ENCODE measurements at places on chromosomes 13 and 19.

DNA sequence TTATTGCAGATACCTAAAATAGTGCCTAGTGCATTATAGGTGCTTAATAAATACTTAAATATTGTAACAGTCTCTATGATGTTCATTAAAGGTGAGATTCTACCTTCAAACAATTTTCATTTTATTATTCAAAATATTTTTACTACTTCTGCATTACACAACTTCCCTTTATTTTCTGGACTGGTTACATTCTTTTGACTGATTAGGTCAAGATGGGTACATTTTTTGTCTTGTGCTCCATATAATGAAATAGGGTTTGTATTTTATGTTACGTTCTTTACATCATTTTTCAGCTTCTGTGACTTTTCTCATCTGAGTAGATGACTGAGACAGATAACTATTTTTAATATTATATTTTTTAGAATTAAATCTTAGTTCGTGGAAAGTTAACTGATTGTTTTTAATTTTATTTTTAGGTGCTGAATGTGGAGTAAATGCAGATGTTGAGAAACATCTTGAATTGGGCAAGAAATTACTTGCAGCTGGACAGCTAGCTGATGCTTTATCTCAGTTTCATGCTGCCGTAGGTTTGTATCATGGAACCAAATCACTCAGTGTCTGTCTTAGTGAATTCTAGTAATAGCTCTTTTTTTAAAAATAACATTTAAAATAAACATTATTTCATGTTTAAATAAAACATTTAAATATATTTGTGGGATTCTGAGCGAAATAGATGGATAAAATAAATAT is 32.0 kb downstream of the DNAJC3 start:
- DNase-seq, result no peak

DNA sequence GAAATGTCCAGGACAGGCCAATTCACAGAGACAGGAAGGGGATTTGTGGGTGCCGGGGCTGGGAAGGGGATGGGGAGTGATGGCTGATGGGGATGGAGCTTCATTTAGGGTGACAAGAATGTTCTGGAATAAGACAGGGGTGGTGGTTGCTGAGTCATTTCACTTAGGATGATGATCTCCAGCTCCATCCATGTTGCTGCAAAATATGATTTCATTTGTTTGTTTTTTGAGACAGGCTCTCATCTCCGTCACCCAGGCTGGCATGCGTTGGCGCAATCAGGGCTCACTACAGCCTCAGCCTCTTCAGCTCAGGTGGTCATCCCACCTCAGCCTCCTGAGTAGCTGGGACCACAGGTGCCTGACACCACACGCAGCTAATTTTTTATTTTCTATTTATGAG is 3.1 kb upstream of the JSRP1 start:
- DNase-seq, result no peak

DNA sequence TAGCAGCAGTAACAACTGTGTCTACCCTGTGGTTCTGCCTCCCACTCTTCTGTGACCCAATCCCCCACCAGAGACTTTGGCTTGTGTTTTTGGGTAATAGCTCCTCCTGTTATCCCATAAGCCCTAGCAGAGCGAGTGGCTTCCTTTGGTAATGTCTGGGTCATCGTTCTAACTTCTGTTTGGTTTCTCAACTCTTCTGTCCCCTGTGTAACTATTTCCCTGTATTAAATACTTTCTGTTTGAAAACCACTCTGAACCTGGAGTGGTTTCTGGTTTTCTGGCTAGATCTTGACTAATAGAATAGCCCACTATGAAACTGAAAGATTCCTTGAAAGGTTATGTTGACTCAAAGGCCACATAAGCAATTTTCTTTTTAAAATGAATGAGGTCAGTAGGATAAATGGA is 350.0 kb downstream of the DCT start:
- DNase-seq, result no peak

GRCh38 chr19:16106121-16106520 is 5.6 kb upstream of the RAB8A start:
- DNase-seq, result no peak

DNA sequence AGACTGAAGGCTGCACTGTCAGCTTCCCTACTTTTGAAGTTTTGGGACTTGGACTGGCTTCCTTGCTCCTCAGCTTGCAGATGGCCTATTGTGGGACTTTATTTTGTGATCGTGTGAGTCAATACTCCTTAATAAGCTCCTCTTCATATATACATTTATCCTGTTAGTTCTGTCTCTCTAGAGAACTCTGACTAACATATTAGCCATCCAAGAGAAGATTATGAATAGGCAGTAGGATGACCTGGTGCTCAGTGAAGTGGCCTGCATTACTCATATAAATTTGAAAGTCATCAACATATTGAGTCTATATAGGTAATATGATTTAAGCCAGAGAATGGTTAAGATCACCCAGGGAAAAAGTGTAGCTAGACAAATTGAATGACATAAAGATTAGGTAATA is 136.3 kb upstream of the UFM1 start:
- DNase-seq, result no peak

- no peak for DNase-seq
Measured at GRCh38 chr19:13209484-13210338, 59.5 kb downstream of the IER2 start.

DNA sequence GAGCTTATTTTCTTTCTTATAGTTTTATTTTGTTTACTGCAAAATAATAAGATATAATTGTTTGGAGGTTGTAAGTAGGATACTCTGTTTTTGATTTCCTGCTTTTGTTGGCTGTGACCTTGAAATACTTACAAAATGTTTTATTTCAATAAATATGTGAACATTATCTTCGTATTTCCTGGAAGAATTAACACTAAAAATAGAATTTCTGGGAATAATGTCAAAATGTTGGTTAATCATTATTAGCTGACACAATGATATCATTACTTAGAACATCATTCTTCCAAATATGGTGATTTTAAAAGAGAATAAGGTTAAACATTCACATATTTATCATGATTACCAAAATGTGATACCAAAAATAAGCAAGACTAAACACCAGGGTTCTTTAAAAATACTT is 1148.6 kb upstream of the PRR20A start:
- DNase-seq, result no peak

DNA sequence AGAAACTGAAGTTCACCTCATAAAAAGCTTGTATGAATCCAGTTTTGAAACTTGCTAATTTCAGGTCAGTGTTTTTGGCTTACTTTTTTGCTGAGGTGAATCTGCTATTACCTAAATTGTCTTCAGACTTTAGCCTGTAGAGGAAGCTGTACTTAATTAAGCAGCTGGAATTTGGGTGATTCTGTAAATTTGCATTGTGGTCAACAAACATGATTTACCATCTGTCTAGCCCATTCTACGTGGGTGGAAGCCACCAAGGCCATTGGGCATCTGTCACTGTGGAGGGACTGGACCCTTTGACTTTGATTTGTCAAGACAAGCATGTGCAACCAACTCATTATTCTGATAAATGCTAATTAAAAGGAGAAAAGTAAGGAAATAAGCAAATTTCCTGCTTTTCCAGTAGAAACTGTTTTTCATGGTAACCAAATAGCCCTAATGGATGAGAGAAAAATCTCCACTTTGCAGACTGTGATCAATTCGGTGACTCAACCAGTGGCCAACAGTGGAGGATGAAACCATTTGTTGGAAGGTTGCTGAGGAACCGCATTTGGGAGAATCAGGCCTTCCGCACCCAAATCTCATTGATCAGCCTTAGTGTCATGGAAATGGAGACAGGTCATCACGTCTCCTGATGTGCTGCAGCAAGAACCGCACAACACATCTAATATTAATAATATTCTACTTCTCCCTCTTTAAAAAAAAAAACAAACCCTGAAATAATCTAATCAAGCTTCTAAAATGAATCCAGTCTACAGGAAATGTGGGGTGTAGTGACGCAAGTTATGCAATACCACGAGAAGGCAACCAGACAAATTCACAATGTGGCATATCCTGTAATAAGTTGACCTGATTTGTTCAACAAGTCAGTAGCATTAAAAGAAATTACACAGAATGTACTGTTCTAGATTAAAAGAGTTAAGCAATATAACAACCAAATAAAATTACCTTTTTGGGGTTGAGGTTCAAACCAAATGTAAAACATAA is 54.3 kb downstream of the GARRE1 start:
- peak; percentile 58 for DNase-seq

DNA sequence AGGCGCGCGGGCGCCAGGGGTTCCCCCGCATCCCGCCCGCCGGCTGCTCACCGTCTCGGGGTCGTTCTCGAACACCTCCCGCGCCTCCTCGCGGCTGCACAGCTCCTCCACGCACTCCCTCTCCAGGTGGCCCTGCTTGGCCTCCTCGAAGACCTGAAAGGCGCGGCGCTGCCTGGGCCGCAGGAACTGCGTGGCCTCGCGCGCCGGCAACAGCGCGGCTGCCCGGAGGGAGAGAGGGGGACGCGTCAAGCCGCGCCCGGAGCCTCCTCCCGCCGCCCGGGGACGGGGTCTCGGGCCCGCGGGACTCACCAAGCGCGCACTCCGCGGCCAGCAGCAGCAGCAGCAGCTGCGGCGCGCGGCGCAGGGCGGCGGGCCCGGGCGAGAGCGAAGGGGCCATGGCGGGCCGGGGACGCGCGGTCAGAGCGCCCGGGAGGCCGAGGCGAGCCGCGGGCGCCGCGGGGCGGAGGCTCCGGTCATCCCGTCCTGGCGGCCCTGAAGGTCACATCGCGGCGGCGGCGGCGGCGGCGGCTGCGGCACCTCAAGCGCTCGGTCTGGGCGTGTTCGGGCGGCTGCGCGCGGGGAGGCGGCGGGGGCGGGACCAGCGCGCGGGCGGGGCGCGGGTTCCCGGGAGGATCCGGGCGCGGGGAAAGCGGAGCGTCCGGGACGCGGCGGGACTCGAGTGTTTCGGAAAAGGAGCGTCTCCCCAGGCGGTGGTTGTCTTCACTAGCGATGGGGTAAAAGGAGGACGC is at the start of gene GAS6:
GAS6 (minus strand) TSS at position 553 of the 749 bp plus-strand sequence; CDS start at position 397, 156 bp downstream.
- DNase-seq, result no peak
